ENCODE measurements at places on chromosomes 1 and 21.

- DNase-seq: peak; percentile 39
These were observed 1.5 kb downstream of the ZSCAN20 start for GRCh38 chr1:33473900-33474299.

DNA sequence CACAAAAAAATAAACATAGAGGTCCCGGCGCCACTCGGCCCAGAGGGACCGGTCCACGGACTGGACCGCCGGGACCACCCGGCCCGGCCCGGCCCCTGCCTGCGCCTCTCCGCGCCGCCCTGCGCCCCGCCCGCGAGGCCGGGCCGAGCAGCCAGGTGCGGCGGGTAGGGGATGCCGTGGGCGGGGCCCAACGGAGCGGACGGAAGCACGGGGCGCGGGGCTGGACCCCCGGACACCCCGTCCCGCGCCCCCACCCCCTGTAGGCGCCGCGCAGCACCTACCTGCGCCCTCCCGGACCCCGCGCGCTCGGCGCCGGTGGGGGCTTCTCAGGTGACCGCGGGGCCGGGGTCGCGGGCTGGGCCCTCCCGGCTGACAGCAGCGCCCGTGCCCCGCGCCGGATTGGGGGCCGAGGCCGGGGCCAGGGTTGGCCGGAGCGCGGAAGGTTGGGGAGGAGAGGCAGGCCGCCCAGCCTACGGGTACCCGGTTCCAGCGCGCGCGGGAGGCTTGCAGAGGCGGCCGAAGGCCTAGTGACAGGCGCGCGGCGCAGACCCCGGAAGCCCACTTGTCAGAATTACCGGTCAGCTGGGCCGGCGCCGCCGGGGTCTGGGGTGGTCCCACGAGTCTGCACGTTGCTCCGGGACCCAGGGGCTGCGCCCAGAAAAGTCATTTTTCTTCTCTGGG is 351.9 kb upstream of the CAMK1G start:
- no peak for DNase-seq

DNA sequence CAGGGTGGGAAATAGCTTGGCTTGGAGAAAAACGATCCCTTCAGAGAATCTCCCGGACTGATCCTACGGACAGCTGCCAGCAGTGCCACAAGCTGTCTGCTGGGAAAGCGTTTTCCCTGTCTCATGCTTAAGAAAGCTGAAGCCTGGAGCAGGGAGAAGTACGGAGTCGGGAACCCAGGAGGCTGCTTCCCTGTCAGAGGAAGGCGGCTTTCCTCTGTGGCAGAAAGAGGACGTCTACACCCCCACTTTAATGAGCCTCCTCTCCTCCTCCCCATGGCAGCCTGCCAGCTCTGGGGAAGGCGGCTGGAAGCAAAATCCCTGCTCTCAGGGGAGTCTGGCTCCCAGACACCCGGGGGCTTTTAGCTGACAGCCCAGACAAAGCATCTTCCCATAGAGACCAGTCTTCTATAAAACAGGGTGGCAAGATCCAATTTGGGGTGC is 7.3 kb downstream of the KIF21B start:
- DNase-seq: peak; percentile 79

- DNase-seq: no peak
These were observed 6.8 kb downstream of the TSPEAR start for GRCh38 chr21:44704636-44705001.

DNA sequence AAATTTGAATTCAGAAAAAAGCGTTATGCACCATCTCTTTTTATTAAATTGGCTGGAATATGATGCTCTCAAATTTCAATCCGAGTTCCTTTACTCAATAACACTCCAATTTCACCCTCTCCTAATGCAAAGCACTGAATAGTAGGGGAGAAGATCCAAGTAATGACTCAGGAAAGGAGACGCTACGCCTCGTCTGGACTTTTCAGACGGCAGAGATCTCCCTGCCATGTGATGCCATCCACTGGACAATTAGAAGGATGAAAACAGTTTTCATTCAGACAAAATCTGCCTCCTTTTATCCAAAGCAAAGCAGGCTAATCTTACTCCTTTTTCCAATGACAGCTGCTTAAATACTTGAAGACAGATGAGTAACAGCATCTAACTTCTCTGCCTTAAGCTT is 242.4 kb upstream of the GREM2 start:
- no peak for DNase-seq

- DNase-seq: no peak
These were observed 21.3 kb downstream of the SCAF4 start for GRCh38 chr21:31710586-31710985.

- no peak for DNase-seq
These were observed 252.7 kb downstream of the AKT3 start for GRCh38 chr1:243597383-243597782.

DNA sequence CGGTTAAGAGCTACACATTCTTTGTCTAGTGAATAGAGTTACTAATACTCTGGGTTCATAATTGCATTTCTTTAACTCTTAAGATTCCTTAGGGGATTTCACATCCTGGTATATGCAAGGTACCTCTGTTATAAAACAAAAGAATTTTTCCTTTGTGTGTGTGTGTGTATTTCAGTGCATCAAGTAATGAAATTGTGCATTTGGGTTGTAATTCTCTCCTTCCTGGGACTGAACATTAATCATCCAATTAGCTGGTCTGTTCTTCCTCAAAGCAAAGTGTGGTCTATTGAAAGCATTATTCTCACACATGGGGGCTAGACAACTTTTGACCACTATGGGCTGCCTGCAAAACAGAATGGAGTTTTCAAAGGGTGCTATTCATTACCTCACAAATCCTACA is 74.0 kb downstream of the ZC3H11B start:
- no peak for DNase-seq

DNA sequence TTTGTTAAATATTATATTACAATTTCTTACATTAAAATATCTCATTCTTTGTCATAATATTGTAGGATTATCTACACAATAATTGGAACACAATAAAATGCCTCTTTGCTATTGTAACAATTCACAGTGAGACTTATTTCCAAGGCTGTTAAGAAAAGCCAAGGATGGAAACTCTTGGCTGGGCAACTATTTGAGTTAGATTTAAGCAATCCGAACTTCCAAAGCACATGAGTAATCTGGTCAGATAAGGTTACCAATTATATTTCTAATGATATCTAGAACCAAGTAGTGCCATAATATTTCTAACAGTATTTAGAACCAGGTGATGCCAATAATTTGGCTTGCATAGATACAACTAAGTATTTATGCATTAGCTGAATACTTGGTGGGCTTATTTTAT is 154.7 kb upstream of the KCNK2 start:
- no peak for DNase-seq

DNA sequence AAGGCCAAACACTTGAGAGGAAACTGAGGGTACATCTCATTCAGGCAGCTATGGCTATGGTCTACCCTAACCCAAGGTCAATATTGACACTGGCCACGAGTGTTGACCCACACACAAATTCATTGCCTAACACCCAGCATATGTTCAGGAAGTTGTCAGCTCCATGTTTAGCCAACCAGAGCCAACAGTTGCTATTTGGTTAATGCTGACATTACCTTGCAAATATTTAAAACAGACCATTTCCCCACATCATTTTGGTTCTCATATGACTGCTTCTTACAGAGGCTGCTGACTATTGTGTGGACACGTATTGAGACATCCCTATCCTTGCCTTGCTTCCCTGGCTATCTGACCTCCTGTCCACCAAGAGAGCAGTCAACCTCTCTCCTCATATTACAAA is 97.3 kb downstream of the LMX1A start:
- DNase-seq: no peak

DNA sequence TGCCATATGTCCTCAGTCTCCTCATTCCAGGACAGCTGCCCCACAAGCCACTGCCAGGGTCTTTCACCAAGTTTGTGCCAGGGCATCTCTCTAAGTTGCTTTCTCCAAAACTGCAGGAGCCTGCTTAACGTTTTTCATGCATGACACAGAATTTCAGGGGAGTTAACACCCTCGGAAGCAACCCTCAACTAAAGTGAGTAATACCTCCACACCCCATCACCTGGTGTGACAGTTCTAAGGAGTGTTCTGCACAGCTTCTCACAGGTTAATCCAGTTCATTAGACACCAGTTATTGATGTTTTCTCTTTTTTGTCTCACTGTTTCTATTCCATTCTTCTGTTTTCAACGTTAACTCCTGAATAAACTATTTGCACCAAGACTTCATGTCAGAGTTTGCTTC is 115.0 kb downstream of the BACH1 start:
- no peak for DNase-seq

DNA sequence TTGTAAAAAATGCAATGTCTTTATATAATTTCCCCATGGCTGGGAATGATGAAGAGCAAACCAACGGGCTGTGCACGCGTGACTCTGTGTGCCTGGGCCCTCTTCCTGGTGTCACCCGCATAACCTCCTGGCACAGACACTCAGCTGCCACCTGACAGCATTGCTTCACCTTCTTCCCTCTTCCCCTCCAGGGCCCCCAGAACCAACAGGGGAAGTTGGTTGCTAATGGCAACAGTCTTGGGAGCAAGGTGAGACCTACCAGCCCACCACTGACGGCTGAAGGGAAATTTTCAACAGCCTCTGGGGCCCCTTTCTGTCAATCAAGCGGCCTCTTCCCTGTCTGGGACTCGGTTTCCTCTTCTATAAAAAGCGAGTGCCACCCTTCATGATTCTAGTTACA is 33.2 kb downstream of the SSBP3 start:
- no peak for DNase-seq

GRCh38 chr21:31720330-31720729 is 11.6 kb downstream of the SCAF4 start:
- no peak for DNase-seq

DNA sequence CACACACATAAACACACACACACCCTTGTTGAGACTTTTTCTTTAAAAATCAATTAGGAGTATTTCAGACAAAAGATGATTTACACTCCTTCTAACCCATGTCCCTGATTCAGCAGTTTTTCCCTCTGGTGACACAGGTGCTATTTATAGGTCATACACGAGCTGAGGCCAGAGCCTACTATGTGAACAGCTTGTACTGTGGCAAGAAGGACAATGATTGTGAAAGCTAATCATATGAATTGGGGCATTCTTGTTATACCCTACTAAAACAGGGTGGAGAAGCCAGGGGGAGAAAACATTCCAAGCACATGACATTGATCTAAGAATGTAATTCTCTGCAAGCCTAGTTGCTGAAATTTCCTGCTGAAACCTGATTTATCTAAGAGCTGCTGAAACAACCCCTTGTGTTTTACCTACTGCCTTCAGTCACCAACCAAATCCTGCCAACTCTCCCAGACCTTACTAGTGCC is 60.3 kb downstream of the XCL1 start:
- DNase-seq: no peak

DNA sequence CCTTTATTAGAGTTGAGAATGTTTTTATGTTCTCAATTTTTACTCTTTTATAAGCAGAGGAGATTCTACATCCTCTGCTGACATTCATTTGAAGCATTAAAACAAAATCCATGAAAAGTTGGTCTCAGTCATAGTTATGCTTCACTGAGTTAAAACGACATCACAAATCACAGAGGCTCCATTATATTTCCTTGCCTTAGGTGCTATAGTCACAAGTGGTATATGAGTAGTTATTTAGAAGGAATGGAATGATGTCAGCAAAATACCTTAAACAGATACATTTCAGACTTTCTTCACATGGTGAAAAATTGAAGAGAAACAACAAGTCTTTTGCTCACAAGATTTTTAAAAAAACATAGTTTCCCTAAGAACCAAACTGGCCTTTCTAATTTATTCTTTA is 11.7 kb upstream of the METTL13 start:
- DNase-seq: no peak

- DNase-seq: no peak
These were observed 95.4 kb upstream of the USP24 start for GRCh38 chr1:55310505-55310971.

GRCh38 chr1:235601104-235601503 is 48.5 kb downstream of the GNG4 start:
- DNase-seq: no peak

DNA sequence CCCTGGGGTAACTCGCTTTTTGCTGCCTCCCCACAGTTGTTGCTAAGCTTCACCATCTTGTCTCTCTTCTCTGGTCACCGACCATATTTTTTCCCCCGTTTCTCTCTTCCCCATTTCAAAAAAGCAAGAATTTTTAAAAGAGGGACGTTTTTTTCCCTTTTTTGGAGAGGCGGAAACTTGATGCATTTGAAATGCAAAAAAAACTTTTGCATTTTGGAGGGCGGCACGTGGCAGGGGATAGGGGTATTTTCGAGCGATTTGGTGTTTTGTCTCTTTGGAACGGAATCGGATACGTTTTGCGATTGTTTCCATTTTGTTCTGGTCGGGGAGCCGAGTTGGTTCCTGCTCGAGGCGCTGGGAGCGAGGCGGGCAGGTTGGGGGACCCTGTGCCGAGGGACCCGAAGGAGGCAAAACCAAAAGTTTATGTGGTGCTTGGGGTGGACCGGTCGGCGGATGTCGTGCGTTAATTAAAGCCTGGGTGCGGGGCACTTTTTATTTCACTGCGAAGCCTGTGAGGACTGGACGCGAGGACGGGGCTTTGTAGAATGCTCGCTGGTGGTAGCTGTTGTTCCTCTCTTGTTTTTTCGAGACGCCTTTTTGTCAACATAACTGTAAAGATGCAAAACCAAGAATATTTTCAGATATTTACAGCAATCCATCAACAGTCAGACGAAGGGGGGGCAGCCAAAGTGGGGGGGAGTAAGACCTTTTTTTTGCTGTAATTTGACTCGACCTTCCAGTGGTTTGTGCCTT is 884 bp downstream of the H3-3A start:
- DNase-seq: peak; percentile 76

DNA sequence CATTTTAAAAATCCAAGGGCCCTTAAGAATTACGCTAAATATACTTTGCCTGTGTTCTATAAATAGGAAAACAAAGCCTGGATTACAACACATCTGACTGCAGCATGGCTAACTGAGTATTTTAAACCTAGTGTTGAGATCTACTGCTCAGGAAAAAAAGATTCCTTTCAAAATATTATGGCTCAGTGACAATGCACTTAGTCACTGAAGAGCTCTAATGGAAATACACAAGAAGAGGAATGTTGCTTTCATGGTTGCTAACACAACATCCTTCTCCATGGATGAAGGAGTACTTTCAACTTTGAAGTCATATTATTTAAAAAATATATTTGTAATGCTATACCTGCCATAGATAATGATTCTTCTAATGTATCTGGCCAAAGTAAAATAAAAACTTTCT is 248.3 kb upstream of the NEGR1 start:
- no peak for DNase-seq

- no peak for DNase-seq
These were observed 77.5 kb downstream of the PAPPA2 start for GRCh38 chr1:176540428-176540827.

Data from brain (organoid and tissue), 16 donors.